SK-N-DZ (cell line): ENCODE measurements at places on chromosomes 3 and 15.

DNA sequence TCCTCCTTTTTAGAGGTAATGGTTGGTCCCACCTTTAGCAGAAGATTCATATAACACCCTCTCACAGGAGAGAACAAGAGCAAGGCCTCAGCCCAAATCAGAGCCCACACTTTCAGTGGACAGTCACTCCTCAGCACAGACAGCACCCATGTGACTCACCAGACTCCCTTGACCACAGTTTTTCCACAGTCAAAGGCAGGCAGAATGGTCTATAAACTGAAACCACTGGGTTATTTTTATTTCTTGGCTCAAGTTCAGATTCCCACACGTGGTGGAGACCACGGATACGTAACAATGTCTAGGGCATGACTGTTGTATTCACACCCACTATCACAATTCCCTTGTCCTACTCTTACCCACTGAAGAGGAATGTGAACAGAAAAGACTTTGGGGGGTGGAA lies 237.8 kb upstream of the UBE2E1 start:
- DNase-seq = no peak

- no peak for DNase-seq
These were observed 62.0 kb downstream of the SUCNR1 start for GRCh38 chr3:151935446-151935845.

- no peak for DNase-seq
These were observed 238.8 kb downstream of the CDIN1 start for GRCh38 chr15:36818260-36818659.

DNA sequence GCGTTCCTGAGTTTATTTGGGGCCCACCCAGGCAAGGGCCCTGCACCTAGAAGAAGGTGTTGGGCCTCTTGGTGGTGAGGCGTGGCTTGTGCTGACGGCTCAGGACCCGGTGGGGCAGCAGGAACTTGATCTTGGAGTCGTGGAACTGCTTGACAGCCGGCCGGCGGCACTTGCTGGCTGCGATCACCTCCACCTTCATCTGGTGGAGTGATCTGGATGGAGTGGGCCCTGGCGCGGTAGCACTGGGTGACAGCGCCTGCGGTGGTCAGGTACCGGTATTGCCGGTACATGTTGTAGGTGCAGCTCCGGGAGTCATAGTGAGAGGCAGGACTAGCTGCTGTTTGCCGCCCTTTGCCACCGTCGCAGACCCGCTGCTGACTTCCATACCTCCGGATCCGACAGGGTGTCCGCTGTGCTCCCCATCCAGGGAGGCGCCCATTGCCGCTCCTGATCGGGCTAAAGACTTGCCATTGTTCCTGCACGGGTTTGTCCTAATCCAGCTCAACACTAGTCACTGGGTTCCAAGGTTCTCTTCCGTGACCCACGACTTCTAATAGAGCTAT lies 136.8 kb downstream of the ANO10 start:
- DNase-seq = no peak

- no peak for DNase-seq
These were observed 12.4 kb downstream of the LAMP3 start for GRCh38 chr3:183149915-183150750.

DNA sequence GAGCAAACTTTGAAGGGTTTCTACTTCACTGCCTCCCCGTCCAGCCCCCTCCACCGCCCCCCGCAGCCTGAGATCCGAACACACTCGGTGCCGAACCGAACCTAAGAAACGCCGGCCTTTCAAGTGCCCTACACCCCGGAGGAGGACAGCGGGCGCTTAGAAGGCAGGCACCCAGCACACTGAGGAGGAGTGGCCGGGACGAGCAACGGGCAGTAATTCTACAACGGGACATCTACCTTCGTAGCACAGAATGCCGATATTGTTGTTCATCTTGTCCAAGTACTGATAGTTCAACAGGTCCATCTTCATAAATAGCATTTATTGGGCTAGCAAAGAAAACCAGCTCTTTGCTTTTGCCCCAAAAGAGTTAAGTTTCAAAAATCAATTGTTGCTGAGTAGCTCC lies 513 bp downstream of the VGLL4 start:
- no peak for DNase-seq

DNA sequence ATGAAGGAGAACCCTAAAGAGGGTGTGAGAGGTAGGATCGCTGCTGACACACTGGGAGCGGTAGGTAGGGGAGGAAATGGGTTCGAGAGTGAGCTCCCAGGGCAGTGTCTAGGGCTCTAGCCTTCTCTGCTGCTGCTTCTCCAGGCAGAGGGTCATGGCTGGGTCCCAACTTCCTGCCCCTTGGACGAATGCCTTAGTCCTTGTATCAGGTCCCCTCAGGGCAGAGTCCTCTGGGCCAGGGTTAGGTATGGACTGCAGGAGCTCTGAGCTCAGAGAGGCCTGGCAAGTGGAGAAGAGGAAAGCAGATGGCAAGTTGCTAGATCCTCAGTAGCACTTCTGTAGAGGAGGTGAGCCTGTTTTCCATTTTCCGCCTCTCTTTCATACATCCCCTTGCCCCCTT lies 2.9 kb downstream of the CORO2B start:
- DNase-seq = no peak

DNA sequence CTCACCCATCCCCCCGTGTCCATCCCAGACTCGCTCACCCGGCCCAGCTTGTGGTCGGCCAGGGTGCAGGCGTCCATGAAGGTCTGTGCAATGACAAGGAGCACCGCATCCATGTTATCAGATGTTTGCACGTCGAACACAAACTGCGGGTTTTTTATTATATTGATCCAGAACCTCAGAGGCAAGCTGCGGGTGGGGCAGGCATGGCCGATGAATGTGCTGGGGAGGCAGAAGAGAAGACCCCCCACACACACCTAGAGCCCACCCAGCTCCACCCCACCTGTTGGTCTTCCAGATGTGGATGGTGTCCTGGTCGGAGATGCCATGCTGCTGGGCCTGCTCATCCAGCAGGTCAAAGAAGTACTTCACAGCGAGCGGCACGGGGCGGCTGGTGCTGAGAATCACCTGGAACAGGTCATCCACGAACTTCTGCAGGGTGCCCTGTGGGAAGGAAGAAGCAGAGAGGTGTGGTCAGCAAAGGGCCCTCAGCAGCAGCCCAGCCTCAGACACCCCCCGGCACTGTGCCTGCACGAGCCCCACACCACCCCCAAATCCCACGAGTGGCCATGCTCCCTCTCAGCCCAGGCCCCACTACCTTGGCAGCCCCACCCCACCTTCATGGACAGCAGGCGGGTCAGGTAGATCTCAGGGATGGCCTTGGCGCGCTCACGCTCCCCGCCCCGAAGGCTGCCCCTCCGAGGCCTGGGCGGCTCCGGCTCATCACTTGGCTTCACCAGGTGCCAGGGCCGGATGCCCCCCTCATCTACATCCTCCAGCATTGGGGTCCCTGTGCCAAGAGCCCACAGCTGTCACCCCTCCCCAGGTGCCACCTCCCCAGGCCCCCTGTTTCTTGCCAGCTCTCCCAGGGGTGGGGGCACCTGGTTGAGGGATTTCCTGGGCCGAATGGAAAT lies 20.3 kb downstream of the PLXNB1 start:
- no peak for DNase-seq

DNA sequence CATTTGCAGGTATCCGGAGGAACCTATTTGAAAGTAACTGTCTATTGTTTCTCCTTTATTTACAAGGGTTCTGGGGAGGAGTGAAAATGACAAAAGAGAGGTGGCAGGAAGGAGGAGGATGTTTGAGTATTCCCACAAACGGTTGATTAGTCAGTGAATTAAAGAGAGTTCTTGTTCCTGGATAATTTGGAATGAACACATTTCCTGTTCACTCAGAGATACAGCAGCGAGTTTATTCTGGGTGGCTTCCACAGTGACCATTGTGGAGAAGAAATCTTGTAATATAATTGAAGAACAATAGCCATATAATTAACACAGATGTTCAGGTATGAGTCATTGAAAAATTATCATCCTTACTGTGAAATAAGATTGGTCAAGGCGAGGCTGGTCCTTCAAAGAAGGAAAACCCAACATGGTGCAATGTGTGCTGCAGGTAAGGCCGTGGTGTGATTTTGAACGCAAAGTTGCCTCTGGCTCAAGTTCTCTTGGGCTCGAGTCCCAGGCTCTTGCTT lies 77.3 kb downstream of the NFKBIZ start:
- no peak for DNase-seq

DNA sequence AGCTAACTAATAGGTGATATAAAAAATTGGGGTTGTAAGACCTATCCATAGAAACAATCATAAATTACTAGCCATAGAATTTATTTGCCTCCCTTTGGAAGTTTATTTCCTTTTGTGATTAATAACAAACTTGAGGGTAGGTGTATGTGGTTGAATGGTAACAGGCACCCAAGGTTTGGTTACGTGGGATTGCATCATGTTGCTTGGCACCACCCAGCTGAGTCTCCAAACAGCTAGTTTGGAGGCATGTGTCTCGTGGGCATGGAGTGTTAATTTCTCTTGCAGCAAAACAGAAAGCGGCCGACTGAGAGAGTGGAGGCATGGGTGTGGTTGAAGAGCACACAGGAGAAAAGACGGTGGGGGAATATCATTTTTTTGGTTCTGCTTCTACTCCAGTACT lies 441.4 kb downstream of the CNTN4 start:
- no peak for DNase-seq

DNA sequence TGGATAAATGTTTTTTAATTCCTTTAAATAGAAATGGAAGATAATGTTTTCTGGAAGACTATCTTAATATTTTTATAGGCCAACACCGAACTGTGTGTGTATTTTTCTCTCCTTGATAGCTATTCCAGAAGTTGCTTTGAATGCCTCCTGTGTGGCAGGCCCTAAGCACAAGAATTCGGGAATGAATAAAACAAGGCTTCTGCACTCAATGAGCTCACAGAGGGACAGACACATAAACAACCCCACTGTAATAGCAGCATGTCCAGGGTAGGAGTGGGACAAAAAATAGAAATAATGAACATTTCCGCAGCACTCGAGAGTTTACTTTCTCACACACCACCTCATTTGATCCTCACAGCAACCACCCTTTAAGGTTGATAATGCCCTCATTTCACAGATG lies 18.0 kb downstream of the SRGAP3 start:
- DNase-seq = no peak

GRCh38 chr3:40617084-40617483 lies 92.3 kb downstream of the ZNF621 start:
- DNase-seq = no peak

DNA sequence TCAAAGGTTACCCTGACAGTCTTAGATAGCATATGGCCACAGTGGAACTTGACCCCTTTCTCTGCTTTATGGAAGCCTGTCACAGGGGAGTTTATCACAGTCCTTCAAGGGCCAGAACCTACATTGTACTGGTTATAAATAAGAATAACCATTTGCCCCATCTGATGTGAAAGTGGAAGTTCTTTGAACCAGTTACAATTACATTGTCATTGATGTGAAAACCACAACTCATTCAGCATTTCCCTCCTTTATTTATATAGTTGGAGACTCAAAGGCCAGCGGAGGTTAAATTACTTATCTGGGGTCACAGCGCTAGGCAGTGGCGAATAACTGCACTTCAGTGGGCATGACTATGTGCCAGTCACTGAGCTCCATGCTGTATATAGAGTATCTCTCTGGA lies 60.5 kb upstream of the TBC1D5 start:
- no peak for DNase-seq

DNA sequence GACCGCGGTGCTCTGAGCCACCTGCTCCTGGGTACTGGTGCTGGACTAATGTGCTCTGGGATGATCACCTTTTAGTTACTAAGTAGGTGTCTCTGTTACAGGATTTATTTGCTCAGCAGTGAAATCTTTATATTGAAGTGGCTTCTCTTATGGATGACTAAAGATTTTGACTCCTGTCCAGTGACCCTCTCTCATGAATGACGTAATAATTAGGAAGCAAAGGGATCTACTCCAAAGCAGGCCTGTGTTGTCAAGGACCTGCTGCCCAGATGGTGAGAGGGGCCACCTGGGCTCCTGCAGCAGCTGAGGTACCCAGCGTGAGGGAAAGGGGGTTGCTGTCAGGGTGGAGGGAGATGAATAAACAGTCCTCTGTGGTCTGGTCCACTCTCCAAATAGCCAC lies 263.6 kb downstream of the GABRG3 start:
- DNase-seq = no peak

DNA sequence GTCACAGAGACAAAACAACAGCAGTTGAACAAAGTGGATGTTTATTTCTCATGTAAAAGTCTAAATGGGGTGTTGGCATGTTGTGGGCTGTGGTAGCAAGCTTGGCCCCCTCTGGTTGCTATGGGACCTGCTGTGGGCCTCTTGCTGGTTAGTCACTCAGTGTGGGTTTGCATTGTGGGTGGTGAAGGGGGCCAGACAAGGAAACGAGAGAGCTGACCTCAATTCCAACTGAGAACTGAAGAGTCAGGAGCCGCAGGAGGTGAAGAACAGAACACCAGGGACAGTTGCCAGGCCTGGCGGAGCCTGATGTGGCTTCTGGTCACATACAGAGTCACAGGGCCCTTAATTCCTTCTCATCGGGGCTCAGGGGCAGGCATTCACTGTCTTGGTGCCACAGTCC lies 1.9 kb upstream of the ADPGK start:
- no peak for DNase-seq

GRCh38 chr15:81502439-81502838 lies 128.4 kb upstream of the TMC3 start:
- no peak for DNase-seq

GRCh38 chr15:33256874-33257273 lies 53.9 kb upstream of the RYR3 start:
- DNase-seq = no peak

DNA sequence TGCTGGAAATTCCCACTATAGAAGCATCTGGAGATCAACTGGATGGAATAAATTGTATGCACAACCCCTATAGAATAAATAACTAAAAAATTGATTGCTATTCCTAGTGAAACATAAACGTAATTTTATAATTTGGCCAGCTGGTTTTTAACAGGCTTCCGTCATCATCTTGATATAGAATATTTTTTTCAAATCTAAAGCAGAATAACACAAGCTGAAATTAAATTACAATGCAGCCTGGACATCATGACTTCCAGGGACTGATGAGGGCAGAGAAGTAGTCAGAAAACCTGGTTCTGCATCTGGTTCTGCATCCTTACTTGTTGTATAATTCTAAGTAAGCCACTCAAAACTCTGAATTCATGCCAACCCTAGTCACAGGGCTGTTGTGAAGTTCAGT lies 146.1 kb downstream of the MEX3B start:
- DNase-seq = no peak

DNA sequence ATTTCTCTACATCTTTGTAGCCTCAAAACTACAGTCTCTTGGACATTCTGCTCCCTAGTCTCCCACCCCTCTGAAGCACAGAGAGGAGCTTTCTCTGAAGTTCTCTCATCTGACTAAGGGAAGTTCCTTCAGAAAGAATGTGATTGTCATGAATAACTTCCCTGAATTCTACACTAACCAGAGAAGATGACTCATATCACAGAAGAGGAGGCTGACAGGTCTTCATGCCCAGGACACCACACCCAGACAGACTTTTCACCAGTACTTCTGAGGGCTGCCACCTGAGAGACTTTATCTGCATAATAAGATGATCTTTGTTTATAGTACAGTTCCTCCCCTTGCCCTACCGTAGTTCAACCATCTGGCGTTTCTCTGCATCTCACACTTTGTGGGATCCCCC lies 52.8 kb downstream of the CDIN1 start:
- no peak for DNase-seq

- DNase-seq = no peak
These were observed 5.1 kb upstream of the MTHFS start for GRCh38 chr15:79901958-79902357.
